HT1080 (cell line): ENCODE measurements at places on chromosomes 1 and 21.

DNA sequence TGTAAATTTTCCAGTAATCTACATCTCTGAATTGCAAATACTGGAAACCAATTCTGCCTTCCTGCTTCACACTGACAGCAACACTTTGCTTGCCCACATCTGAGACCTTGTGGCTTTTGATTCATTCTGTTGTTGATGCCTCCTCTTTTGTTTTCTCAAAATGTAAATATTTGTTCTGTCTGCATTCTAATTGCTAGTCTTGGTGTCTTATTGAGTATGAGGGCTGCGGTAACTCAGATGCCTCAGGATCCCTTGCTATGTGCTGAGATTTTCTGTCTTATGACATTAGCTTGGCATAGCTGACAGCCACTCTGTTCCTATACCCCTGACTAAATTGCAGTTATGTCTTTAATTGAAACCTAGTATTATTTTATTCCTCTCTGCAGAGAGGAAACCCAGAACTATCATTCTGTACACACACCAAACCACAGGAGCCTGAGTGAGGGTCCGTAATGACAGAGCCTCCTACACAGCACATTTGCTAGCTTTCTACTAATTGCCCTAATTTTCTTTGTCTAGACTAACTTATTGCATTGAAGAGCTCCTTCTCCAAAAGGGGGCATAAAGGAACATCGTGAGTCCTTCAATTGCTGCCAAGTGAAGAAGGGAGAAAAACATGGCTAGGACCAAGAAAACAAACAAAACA, 72.1 kb downstream of the GREM2 start:
- DNase-seq = no peak

- no peak for DNase-seq
These were observed 1.5 kb downstream of the KIRREL1 start for GRCh38 chr1:157994704-157995582.

DNA sequence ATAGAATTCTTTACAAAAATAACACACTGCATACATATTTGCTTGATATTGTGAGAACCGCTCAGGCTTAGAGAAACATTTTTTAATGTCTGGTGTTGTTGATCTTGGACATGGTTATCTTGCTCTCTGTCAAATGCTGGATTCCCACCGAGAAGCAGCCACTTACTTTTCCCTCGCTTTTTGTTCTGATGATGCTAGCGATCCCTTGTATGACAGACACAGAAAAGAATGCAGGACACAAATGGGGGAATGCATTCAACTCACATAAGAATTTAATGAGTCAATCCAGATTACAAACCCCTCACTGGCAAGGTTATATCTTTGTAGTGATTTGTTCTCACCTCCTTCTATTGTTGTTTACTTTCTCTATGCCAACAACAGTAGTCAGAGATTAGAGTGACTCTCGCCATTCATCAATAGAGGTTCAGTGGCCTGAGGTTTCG, 76.8 kb upstream of the AKT3 start:
- DNase-seq = peak; percentile 96

GRCh38 chr1:2825487-2826189, 24.1 kb upstream of the TTC34 start:
- no peak for DNase-seq

GRCh38 chr1:19484338-19484797, 971 bp downstream of the CAPZB start:
- no peak for DNase-seq

GRCh38 chr1:50474859-50475809, 51.9 kb upstream of the DMRTA2 start:
- DNase-seq = peak; percentile 62

DNA sequence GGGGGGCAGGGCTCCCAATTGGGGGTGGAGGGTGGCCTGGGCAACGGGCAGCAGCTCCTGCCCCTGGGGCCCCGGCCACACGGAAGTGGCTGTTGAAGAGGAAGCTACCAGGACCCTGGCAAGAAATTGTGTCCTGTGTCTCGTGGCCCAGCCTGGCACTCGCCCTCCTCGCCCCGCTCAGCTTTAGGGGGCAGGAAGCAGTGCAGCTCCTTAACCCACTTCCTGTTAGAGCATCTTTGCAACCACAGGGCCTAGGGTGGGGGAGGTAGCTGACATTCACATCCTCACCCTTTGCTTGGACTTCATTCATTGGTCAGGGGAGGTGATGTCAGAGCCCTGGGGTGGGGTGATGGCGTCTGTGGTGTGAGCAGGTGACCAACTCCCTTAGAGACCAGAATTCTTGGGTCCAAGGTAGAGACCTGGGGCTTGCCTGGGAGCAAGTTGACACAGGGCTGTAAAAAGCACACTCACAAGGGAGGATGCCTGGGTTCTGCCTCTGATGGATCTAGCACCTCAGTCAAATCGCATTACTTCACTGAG, at the start of gene ARHGAP30:
TSS of gene ARHGAP30 (minus strand) at position 161 of the 540 bp plus-strand sequence. CDS start 267 bp downstream, outside the sequence.
- DNase-seq = peak; percentile 64

DNA sequence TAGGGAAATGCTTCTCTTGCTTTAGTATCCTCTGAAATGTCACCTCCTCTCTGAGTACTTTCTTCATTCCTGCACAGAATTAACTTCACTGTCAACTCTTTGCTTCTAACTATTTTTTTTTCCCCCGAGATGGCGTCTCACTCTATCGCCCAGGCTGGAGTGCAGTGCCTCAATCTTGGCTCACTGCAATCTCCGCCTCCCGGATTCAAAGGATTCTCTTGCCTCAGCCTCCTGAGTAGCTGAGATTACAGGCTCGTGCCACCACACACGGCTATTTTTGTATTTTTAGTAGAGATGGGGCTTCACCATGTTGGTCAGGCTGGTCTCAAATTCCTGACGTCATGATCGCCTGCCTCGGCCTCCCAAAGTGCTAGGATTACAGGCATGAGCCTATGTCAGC, 1.4 kb upstream of the PLPP3 start:
- DNase-seq = no peak

DNA sequence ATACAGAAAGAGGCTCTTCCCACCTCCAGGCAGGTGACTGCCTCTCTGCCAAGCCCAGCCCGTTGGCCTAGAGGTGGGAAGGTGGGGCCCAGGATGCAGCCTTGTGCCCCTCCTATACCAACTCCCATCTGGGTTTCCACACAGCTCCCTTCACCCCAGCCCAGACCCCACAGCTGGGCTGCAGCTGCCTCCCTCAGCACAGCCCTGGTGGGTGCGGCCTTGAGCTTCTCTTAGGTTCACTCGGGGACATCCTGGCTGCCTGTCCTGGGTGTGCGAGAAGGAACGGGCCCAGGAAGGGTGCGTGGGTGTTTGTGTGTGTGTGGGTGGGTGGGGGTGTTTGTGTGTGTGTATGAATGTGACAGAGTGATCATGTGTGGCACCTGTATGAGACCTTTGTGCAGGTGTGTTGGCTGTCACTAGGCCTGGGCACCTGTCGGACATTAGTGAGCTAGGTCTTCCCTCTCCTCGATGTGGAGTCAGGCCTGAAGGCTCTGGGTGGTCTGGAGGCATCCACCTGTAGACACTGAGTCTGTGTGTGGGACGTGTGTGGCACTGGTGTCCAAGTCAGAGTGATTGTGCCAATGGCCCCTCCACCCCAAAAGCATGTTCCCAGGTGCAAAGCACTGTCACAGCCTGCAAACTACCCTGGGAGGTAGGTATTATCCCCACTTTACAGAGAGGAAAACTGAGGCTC, 30.7 kb downstream of the FOXO6 start:
- DNase-seq = no peak

DNA sequence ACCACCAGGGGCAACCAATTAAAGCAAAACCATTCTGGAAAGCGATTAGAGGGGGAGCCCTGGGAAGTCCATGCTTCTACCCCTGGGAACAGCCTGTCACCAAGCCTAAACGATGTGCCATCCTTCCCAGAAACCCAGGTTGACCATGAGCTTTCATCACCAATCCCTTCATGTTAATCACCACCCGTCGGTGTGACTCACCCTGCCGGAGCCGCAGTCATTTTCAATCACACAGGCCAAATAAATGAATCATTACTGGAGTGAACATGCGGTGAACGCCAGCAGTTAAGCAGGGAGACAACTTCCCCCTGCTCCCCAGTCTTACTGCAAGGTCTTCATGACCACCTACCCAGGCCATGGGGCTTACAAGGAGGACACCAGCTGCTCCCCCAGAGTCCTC, 308.8 kb downstream of the AJAP1 start:
- DNase-seq = peak; percentile 82

DNA sequence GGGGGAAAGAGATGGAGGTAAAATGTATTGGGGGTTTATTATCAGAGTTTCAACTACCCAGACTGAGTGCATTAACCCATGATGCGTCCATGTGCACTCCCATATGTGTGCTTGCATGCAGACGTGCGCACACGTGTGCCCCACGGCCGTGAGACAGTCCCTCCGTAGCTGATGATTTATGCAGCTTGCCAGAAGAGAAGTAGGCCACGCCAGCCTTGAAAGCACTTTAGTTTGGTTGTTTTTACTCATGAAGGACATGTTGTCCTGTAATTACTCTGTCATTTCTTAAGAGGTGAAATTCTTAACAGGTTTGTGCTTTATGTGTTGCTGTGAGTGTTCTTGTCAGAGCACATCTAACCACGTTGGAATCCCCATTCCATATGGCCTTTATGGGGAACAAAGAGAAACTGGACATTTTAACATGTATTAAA, 467.8 kb downstream of the LMO4 start:
- DNase-seq = no peak

DNA sequence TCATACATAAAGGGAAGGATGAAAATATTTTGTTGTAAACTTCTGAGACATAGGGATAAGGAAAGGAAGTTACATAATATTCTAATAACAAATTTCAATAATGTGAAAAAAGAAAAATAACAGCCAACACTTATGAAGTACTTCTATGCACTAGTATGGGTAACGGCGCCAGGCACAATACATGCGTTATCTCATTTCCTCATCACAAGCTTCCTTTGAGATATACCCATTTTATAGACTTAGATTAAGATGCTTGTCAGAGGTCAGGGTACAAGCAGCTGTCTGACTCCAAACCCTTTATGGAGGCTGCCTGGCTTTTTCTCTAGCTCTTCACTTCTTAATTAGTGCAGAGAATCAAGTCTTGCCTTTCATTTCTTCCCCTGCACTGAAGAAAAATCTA, 41.3 kb downstream of the TCP10L start:
- no peak for DNase-seq

- DNase-seq = no peak
These were observed 58.0 kb downstream of the VPS13D start for GRCh38 chr1:12287869-12288268.

- DNase-seq = peak; percentile 87
These were observed 4.2 kb upstream of the DYRK3 start for GRCh38 chr1:206631085-206631509.

- no peak for DNase-seq
These were observed 131.5 kb downstream of the RNF220 start for GRCh38 chr1:44536357-44537209.

GRCh38 chr1:96075704-96076455, 645.7 kb upstream of the PTBP2 start:
- DNase-seq = peak; percentile 47

DNA sequence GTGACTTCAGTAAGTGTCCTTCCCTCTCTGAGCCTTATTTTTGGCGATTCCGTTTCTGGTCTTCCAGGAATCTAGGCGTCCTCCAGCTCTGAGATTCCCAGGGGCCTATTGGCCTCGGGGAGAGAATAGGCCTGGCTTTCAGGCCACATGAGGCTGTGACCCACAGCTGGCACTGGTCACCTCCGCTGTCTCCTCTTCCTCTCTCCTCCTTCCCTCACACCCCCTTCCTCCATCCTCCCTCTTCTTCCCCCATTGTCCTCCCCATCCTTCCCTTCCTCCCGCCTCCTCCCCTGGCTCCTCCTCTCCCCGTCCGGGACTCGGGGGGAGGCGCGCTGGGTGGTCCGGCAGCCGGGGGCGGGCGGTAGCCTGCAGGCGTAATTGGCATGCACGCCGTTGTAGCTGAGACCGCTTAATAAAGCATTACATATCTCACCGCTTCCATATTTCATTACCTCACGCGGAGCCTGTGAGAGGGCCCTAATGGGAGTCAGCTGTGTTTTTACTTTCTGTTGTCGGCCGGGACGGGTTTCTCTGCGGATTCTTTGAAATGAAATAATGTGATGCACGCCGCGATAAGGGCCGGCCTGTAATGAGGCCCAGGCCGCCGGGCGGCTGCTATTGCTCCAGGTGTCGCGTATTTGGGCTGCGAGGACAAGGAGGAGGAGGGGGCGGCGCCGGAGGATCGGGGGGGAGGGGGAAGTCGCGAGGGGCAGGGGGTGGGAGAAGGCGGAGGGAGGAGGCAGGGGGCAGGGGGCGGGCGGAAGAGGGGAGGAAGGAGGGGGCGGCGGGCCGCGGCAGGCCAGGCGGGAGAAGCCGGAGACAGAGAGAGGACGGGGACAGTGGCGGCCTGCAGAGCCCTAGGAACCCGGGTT, 95.3 kb downstream of the FOXD2 start:
- DNase-seq = no peak

GRCh38 chr1:54474310-54475251, 68.4 kb upstream of the SSBP3 start:
- DNase-seq = no peak

DNA sequence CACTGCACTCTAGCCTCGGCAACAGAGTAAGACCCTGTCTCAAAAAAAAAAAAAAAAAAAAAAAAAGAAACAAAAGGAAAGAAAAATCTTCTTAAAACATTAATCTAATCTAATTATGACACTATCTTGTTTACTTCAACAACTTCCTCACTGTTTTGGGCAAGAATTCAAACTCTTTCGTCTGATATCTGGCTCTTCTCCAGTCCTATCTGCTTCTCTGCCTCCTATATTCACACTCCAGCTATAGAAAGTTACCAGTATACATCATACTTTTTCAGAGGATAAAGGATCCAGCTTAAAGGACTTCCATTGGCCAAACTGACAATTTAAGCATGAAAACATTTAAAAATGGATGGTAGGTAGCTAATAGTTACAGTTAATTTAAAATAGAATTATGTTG, 47.3 kb downstream of the EIF2B3 start:
- DNase-seq = no peak

GRCh38 chr1:58660105-58660504, 39.8 kb downstream of the MYSM1 start:
- no peak for DNase-seq

GRCh38 chr1:184186167-184186566, 134.6 kb downstream of the TSEN15 start:
- DNase-seq = no peak

- peak; percentile 100 for DNase-seq
These were observed 93.0 kb upstream of the BMP8A start for GRCh38 chr1:39398278-39399021.

GRCh38 chr1:19704247-19705113, 39.8 kb downstream of the HTR6 start:
- DNase-seq = peak; percentile 56

- DNase-seq = no peak
These were observed 101.9 kb upstream of the CDC42BPA start for GRCh38 chr1:227420147-227420546.

DNA sequence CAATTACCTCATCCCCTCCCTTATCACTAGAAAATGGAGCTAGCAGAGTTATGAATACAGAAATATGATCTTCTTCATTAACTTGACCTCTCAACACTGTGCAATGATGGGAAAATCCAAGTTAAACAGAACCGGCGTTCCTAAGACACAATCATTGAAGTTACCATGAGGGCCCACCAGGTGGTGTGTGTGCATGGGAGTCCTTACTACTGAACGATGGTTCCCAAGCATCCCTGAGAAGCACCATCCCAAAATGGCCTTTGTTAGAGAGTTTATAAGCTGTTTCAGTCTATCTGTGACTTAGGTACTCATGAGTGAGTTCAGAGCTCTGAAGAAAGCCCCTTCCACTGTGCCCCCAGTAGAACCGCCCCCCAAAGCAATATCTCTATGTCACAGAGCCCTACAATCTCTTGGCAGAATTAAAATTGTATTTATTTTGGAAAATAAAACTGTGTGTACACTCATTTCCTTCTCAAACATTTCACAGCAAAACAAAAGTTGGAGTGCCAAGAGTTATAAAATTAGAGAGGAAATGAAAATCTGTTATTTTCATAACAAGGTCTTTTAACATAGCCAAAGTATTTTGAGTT, 56.8 kb downstream of the PLD5 start:
- DNase-seq = peak; percentile 46

- peak; percentile 31 for DNase-seq
These were observed 84.7 kb downstream of the LRRC53 start for GRCh38 chr1:74427681-74428080.
